OCI-M1 (cell line): ENCODE measurements at places on chromosomes 7 and 10.

GRCh38 chr10:47031901-47032465 lies 120.8 kb downstream of the PTPN20 start:
- no peak for DNase-seq

- peak; percentile 87 for DNase-seq
Observed at GRCh38 chr10:96017191-96017687, 26.1 kb upstream of the CCNJ start.

DNA sequence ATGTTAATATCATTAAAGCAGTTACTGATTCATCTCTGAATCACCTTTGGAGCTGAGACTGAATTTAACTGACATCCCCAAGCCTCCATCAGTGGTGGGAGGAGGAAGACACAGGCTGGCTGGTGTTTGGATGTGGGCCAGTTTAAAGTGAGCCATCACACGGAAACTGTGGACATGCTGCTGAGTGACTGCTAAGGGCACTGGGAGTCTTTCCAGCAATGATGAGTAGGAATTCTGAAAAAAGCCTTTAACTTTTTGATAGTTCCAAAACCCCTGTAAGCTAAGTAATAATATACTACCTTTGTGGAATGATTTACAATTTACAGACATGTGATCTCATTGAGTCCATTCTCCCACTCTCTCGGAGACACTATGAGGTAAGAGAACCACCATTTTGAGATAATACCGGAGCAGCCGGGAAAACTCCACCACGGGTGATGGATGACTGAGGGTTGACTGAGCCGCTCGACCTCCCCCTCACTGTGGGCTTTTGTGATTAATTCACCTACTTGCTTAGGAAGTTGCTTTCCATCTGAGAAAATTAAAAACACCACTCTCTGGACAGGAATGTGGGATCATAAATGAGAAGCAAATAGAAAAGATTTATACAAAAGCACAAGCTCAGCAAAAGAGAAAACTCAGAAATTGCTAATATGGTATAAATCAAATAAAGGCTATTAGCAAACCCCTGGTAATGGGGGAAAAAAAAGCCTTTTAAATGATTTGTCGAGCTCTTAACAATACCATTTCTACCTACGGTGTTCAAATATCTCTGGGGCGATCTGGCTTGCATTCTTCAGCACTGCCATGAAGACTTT lies 194.8 kb downstream of the FANK1 start:
- DNase-seq = no peak

GRCh38 chr7:133869556-133869955 lies 257.6 kb upstream of the LRGUK start:
- DNase-seq = no peak

GRCh38 chr10:70274643-70275042 lies 9.2 kb downstream of the NPFFR1 start:
- DNase-seq = no peak

GRCh38 chr10:2117641-2118040 lies 380.3 kb upstream of the ADARB2 start:
- no peak for DNase-seq

DNA sequence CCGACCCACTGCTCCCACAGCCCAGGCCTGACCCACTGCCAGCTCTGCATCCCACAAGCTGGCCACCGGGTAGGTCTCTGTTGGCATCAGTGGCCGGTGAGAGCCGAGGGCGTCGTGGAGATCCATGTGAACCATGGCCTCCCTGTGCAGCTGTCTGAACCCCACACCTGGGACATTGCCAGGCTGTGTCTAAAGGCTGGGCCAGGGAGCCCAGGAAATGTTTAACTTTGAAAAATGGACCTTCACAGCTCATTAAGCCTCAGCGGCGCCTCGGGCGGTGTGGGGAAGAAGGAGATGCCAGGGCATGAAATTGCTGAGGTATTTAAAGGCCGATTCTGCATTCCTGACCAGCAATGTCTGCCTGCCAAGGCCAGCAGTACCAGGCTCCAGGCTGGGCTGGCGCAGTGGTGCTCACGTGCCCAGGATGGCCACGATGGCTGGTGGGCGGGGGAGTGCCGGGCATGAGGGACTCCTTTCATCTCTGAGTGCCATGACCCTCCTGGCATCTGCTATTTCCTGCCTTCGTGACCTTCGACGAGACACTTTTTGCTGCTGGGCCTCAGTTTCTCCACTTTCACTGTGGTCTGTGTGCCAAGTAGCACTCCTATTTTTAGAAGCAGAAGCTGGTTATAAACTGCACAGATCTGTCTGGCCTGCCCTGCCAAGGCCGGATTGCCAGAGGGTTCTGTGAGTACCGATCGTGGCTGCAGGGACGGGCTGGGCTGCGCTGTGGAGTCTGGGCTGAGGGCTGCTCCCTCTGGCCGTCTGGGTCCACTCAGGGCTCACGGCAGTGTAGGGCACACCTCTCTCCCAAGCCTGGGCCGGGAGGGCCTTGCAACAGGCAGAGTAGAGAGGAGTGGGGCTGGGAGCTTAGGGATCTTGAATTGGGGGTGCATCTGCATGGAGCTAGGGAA lies 21.8 kb downstream of the ELFN1 start:
- DNase-seq = no peak

GRCh38 chr10:6929148-6929830 lies 349.2 kb upstream of the PRKCQ start:
- peak; percentile 18 for DNase-seq

DNA sequence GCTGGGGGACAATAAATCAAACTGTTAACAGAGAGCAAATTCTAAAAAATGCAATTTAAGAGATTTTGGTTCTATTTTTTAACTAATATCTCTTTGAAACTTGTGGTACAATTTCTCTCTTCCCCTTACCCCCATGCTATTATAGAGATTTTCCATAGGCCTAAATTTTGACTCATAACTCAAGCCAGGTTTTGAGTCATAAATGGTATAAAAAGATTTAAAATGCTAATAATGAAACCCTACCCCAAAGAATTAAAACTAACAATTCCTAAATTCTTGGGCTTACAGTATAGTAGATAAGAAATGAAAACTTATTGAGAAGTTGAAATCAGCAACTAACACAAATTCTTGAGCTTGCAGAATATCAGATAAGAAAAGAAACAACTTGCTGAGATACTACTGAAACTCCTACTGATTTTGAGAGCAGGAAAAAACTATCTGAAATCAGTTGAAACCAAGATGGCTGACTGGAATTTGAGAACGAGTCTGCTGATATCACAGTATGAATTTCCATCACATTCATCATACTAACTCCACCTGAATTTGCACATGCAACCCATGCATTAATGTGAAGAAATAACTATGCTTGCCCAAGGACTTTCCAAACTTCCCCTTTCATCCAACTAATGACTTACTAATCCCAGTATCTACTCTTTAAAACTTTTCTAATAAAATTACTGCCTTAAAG lies 36.3 kb downstream of the POT1 start:
- no peak for DNase-seq

DNA sequence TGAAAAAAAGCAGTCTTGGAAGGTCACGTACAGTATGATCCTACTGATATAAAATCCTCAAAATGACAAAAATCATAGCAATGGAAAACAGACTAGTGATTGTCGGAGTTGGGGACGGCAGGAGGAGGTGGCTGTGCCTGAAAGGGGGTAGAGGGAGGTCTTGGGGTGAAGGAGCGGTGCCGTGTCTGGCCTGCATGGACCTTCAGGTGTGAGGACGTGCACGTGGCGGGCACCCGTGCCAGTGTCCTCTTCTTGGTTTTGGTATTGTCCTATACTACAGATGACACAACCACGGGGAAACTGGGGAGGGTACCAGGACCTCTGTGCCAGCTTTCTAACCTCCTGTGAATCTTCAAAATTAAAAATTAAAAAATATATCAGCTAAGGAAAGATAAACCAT lies 73.0 kb downstream of the COBL start:
- no peak for DNase-seq

DNA sequence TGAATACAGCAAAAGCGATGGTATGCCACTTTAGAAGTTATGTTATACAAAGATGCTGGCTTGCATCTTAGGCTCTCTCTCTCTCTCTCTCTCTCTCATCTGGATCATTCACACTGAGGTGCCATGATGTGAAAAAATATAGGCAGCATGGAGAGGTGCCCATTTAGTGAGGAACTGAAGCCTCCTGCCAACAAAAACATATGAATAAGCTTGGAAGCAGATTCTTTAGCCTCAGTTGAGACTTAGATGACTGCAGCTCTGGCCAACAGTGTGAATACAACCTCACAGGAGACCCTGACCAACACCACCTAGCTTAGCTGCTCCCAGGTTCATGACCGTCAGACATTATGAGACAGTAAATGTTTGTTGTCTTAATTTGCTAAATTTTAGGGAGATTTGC lies 560.1 kb upstream of the LRRTM3 start:
- no peak for DNase-seq

DNA sequence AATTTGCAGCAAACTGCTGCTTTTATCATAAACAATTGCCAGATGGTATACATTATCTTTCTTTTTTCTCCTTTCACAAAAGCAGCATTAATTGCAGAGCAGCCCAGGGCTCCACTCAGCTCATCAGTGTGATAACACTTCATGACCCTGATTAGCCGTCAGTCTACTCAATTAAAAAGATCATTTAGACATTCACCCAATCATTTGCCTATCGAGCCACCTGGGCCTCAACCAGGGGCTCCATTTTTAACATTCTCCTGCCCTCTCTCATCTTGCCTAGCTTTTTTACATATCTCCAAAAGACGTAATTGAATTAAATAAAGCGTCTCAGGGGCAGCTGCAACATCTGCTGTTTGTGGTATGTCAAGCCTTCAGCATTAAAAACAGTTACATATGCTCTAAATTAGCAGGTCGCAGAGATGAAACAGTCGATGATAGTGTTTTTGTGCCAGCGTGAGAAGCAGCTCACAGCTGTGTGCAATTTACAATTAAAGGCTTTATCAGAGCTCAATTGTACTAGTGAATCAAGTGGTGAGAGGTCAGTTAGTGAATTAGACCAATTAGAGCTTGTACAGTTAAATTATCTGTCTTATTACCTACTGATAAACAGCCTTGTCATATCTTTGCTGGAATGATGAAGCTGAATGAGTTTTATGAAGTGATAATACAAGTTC lies 522.5 kb downstream of the ETV1 start:
- no peak for DNase-seq

DNA sequence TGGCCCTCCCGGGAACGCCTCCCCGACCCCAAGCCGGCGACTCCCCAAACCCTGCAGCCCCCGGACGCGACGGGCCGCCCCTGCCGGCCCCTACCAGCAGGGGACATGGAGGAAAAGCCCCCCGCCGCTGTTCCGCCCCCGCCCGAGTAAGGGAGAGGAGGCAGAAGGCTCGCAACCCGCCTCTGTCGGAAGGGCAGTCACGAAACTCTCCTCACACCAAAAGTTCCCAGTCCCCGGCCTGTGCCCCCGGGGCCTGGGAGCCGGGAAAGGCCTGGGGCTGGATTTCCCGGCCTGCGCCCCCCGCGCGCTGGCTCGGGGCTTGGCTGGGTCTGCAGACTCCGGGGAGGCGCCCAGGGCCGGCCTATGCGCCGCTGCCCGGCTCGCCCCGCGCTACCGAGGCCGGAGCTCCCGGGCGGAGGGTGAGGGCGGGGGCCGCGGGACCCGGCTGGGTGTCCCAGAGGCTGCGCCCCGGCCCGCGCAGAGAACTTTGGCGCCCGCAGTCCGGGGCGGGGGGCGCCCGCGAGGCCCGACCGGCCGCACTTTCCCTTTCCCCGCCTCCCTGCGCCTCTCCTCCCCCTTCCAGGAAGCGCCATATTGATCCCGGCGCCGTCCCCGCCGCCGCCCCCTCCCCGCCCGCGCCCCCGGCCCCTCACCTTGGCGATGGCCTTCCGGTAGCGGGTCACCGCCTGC lies 728 bp downstream of the PARD3 start:
- DNase-seq = no peak
